AML-193 (cell line): ENCODE measurements at places on chromosomes 6 and 20.

- no peak for DNase-seq
Observed at GRCh38 chr20:38162149-38162548, 2.9 kb downstream of the TGM2 start.

DNA sequence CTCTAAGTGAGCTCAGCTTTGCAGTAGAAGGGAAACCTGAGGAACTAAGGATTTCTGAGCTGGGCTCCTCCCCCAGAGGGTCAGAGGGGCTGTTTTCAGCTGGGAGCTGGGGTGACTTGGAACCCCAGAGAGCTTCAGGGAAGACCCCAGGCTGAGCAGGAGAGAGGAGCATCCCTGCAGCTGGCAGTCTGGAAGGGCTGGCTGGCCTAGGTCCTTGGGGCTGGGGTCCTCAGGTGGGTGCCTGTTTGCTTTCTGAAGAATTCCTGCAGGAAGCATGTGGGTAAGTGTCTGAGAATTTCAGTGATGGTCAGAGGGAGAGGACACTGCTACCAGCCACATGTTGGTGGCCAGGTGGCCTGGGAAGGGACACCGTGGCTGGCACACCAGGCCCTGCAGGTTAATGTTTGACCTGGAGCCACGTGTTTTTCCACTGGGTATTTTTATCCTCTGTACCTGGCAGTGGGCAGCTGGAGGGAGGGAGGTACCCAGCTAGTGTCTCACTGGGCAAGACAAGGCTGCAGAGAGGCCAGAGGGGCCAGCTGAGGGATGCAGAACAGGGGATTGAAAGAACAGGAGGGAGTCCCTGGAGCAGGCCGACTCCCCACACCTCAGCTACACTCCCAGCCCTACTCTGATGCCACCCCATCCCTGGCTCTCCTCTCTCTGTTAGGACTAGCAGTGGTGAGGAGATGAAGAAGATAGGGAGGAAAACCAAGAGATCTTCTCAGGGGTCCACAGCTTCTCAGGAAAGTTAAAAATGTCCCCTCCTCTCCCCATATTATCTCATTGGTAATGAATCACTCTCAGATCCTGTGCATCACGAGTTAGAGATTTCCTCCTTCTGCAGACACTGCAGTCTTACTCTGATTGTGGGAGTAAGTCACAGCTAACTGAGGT, 143.6 kb downstream of the VEGFA start:
- DNase-seq = no peak

- DNase-seq = no peak
Observed at GRCh38 chr6:15798533-15799255, 135.9 kb upstream of the DTNBP1 start.

- DNase-seq = no peak
Observed at GRCh38 chr20:57996936-57997890, 231.2 kb downstream of the ANKRD60 start.

- no peak for DNase-seq
Observed at GRCh38 chr6:157067507-157067906, 255.8 kb downstream of the TMEM242 start.
